ENCODE measurements at places on chromosomes 4 and X.

DNA sequence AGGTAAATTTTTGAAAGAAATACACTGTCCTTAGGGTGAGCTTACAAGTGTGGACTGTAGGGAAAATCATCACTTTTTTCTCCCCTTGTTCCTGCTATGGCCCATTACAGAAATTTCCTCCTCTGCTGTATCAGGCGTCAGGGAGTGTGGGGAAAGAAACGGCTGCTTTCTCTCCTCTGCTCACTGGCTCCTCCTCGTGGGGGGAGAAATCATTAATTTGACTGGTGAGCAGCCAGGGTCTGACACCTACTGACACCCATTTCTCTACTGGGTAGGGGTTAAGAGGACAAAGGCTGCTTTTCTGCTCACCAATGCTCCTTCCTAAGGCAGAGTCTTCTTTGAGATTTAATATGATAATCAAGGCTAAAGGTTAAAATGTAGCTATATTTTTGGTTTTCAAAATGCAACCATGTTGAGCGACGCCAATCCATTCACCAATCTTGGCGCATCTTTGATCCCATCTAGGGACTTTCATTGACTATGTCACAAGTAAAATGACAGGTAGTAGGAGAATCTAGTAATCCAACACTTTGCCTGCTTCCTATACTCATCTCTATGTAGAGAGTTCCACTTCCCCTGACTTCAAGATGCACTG is 25.1 kb downstream of the SETD7 start:
- peak; percentile 83 for DNase-seq

- no peak for DNase-seq
These were observed 46.2 kb downstream of the SEL1L3 start for GRCh38 chr4:25816591-25817058.

GRCh38 chr4:102429553-102429952 is 71.6 kb upstream of the NFKB1 start:
- no peak for DNase-seq

DNA sequence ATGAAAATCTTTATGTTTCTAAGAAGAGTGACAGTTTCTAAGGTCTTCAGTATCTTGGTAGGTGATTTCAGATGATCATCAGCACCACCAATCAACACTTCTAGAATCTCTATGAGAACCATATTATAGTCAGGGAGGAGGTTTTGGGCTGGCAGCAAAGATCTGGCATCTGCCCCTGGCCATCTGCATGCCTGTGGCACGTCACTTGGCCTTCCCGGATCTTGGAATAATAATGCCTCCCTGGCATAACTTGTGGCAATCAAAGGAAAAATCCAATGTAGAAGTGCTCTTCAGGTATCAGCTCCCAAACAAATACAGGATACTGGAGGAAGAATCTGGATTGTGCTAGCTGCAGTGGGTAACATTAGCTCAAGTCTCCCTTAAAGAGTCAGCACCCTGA is 57.3 kb downstream of the RASL11B start:
- no peak for DNase-seq

DNA sequence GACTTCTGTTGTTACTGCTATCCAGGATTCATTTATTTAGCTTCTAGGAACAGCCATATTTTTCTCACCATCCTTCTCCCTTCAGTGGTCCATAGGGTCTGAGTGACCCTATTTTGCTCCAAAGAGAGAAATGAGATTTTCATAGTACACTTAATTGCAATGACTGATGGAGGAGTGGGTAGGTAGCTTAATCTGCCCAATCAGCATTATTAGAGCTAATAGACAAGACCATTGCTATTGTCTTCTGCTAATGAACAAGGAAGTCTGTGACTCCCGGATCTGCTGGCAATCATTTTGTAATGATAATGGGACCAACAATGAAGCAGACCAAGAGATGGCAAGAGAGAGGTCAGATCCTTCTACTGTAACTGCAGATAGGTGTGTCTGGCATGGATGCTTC is 271.4 kb upstream of the SLC7A11 start:
- DNase-seq = no peak

GRCh38 chr4:158826057-158826456 is 57.2 kb downstream of the FNIP2 start:
- peak; percentile 32 for DNase-seq

- no peak for DNase-seq
These were observed 46.7 kb downstream of the ZNF827 start for GRCh38 chr4:145891958-145892357.

DNA sequence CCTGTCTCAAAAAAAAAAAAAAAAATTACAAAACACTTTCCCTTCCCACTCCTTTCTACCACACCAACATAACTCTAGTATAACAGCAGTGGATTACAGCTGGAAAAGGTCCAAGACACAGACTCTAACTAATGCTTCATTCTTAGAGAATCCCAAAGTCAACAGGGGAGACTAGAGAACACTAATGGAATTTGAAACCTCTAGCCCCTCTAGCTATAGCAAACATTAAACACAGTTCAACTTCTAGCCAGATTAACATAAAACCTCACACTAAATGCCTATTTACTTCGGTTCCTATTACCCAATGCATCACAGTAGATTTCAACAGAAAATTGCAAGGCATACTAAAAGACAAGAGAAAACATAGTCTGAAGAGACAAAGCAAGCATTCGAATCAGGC is 10.5 kb upstream of the DHX15 start:
- no peak for DNase-seq

GRCh38 chr4:181194096-181194495 is 1049.1 kb upstream of the TENM3 start:
- no peak for DNase-seq

DNA sequence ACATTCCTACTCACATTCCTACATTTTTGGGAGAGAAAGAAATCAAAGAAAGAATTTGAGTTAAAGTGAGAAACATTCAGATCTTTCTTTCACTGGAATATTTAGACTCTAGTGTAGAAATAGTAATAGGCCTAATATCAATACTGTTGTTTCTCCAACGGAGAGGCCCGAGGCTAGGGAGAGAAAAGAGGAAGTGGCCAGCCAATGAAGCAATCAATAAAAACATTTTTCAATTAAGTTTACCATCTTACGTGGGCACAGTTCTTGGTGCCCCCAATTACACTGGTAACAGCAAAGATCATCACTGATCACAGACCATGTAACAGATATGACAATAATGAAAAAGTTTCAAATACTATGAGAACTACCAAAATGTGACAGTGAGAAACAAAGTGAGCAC is 281.4 kb downstream of the GPM6A start:
- DNase-seq = no peak

DNA sequence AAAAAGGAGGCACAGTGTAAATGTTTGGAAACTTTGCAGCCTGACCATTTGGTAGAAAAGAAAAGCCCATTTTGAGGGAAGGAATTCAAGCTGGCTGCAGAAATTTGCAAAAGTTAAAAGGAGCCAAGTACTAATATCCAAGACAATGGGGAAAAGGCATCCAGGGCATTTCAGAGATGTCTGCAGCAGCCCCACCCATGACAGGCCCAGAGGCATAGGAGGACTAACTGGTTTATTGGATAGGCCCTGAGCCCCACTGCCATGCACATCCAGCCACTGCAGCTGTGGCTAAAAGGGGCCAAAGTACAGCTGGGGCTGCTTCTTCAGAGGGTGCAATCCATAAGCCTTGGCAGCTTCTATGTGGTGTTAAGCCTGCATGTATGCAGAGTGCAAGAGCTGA is 104.9 kb downstream of the HS3ST1 start:
- no peak for DNase-seq

DNA sequence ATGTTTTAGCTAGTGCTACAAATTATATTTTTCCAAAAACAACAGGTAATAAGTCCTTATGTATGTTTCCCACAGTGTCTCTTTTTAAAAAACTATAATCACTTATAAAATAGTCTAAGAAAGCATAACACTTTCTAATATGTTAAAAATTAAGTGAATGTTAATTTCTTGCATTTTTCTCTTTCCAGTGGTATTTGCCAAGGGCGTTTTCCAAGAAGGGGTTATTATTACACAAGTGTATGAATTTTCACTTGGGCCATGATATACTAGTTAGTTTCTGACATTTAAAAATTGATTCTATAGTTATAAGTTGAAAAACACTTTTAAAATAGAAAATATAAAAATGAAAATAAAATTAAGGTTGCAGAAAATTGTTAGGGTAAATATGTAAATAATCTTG is 74.6 kb downstream of the ARSJ start:
- no peak for DNase-seq

DNA sequence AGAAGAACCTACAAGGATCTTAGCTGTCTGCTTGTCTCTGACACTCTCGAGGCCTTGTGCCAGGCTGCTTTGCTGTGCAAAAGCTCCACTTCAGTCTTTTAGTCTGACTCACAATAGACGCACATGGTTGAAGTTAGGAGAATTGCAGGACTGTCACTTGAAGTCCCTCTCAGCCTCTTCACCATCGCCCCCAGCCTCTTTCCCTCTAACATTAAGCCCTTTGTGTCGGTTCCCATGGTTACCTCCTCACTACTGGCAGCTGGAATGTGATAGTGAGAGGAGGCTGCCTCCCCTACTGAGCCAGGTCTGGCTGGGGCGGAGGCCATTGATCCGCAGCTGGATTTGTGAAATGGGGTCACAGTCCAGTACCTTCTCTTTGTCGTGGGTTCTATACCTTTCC is 201.8 kb downstream of the SOWAHB start:
- no peak for DNase-seq

DNA sequence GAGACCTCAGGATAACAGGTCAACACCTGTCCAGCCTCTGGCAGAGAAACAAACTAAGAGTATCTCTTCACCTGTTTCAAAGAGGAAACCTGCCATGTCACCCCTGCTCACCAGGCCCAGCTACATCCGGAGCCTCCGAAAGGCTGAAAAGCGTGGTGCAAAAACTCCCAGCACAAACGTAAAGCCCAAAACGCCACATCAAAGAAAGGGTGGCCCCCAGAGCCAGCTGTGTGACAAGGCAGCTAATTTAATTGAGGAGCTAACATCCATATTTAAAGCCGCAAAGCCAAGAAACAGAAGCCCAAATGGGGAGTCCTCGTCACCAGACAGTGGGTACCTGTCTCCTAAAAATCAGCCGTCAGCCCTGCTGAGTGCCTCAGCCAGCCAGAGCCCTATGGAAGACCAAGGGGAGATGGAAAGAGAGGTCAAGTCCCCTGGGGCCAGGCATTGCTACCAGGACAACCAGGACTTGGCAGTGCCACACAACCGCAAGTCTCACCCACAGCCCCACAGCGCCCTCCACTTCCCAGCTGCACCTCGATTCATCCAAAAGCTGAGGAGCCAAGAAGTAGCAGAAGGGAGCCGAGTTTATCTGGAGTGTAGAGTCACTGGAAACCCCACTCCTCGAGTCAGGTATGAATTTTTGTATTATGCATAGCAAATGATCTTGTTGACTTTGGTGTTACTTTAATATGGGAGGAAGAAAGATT is 15.1 kb downstream of the PALLD start:
- no peak for DNase-seq

- no peak for DNase-seq
These were observed 127.9 kb downstream of the SLC39A8 start for GRCh38 chr4:102217345-102217744.

DNA sequence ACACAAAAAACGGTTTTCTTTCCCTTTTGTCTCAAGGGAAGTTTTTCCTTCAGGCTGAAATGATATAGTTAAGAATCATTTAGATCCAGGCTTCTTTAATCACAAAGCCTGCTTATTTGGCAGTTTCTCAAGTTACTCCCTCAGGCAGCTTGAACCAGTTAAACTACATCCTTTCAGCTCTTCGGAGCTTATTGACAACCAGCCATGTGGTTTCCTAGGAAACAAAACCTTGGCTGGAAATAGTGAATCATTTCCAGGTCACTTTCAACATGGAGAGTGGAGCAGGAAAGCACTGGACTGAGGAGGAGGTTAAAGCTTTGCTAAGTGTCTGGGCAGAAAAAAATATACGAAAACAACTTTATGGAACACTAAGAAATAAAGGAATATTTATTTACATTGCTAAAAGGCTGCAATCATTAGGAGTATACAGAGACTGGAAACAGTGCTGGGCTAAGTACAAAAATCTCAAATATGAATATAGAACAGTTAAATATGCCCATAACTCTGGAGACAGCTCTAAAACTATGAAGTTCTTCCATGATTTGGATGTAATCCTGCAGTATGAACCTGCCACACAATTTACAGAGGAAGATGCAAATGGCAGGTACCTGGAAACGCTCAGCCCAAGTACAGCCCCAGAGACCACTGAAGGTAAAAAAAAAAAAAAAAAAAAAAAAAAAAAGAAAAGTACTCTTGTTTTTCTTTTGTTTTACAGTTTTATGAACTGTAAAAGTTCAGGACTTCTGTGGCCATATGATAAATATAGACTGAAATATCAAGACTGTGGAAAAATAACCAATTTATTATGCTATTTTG is 23.2 kb upstream of the AASDH start:
- DNase-seq = peak; percentile 86

- peak; percentile 21 for DNase-seq
These were observed 83.9 kb downstream of the POLA1 start for GRCh38 chrX:24777660-24778059.

- no peak for DNase-seq
These were observed 18.0 kb downstream of the ARHGAP10 start for GRCh38 chr4:147749811-147750321.

GRCh38 chr4:57137261-57137660 is 27.1 kb upstream of the IGFBP7 start:
- no peak for DNase-seq

- DNase-seq = peak; percentile 64
These were observed at the start of gene GUCY1A1 for GRCh38 chr4:155666344-155667221. TSS of gene GUCY1A1 (plus strand) at chr4:155666848. CDS start at chr4:155696868, 30,020 bp downstream.

GRCh38 chr4:112559053-112559452 is 43.1 kb upstream of the NEUROG2 start:
- DNase-seq = no peak

DNA sequence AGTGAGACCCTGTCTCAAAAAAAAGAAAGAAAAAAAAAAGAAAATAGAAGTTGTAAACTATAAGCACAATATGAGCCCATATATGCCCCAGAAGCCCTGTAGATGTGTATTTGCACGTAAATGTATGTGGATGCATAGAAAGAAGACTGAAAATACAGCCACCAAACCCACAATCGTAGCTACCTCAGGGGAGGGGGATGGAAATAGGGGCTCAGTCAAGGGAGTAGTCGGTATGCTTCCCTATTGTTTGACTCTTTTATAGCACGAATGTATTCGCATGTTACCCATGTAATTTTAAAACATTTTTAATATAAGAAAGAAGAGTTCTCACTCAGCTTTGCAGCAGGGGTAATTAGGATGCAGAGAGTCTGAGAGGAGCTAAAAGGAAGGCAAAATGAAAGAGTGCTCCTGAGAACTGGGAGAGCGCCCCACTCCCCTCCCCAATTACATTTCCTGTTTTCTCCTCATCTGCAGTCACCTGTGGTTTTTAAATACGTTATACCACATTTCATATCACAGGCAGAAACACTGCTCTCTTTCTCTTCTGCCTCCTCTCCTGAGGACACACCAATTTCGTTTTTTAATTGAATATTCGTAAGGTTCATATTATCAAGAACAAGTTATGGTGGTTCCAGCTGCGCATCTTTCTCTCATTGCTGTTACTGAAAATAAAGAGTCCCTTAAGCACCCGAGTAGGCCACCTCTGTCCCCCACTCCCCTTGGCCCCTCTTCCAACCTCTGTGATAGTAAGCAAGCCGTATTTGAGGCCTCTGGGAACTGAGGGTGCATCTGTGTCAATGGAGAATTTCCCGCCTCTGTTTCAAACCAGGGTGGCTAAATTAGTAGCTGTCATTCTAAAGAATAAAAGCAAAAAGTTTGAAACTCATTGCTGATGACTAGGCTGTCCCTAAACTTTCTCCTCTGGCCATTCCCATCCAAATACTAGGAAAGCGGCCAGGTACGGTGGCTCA is 10.7 kb downstream of the SEPTIN6 start:
- DNase-seq = peak; percentile 80

GRCh38 chrX:111561851-111562250 is 50.4 kb downstream of the SERTM2 start:
- DNase-seq = no peak
